ENCODE measurements at places on chromosomes 13 and 19. TPM values are rescaled to one million over a fixed set of nuclear protein-coding genes. Genes with fewer than 3 reads are reported as not detected.

CBLC gene
- not detected for total RNA-seq

KIR3DL2 gene
- total RNA-seq = 0.17 TPM

VSTM2B gene
- total RNA-seq = not detected

MEIOSIN gene
- not detected for total RNA-seq

- peak overlapping the region; percentile 65 for H3K4me3 ChIP-seq
Observed at GRCh38 chr19:41427647-41428480, 690 bp upstream of the B3GNT8 start.

All from activated naive CD4-positive, alpha-beta T cell treated with anti-CD3 and anti-CD28 coated beads for 36 hours (primary cell).